ENCODE measurements at places on chromosomes 16 and 17.

DNA sequence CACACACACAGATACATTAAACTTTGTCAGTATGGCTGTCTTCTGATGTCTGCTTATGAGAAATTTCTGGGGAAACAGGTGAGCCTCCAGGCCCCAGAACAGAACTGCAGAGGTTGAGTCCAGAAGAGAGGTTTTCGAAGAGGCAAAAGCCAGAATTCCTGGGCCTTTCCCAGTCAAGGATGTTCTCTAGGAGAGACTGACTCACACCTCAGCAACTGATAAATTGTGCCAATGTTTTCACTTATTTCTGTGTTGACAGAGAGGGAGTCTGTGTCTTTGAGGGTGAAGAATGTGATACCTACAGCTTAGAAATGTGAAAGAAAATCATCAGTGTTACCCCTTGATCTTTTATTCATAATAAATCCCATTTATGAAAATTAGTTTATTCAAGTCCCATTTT lies 30.3 kb downstream of the LDHD start:
- DNase-seq, result no peak

DNA sequence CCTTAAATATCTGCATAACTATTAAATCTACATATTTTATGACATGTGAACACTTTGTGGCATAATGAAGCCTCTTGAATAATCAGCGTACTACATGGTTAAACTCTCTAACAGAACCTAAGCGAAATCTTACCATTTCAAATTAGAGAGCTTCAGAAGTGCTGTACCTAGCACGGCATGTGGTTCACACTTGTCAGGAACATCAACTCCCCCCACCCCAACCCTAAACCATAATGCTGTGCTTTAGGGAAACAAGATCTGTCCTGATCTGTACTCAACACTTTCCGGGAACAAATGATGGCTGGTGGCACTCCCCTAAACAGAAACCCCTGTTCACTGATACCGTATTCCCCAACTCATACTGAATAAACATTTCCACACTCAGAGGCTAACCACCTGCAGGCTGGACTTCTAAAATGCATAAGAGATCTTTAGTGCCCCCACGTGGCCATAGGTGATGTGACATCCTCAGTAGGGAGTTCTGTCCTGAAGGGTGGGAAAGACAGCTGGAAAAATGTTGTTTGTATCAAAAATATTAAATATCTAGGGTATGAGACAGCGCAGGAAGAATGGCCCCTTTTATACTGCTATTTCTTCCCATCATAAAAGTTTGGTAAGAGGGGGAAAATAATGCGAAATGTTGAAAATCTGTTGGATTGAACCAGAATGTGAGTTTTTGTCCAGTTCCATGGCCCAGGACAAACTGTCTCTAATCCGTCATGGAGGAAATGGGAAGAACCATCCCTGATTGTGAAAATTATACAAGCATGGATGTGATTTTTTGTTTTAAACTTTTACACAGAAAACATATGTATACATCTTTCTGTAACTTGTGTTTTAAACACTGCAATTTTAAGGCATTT lies 88.6 kb downstream of the USP31 start:
- DNase-seq, result peak; percentile 66

GRCh38 chr16:72597938-72598337 lies 426.0 kb upstream of the PMFBP1 start:
- no peak for DNase-seq

DNA sequence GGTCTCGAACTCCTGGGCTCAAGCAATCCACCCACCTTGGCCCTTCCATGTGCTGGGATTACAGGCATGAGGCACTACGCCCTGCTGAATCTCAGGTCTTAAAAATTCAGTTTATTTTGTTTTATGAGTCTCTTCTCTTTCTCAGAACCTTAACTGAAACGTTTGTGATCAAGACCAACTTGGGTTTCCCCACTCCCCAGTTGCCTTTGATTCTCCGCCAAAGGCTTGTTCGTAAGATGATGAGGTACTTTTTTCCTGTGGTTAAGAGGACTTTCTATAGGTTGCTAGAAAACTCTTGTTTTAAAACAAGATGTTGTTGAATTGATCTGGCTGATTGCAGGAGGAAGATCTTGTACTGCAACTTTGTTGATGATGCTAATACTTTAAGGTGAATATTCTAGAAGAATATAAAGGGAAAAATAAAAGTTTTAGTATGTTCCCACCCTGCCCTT lies 11.7 kb downstream of the ABCC1 start:
- DNase-seq, result no peak

DNA sequence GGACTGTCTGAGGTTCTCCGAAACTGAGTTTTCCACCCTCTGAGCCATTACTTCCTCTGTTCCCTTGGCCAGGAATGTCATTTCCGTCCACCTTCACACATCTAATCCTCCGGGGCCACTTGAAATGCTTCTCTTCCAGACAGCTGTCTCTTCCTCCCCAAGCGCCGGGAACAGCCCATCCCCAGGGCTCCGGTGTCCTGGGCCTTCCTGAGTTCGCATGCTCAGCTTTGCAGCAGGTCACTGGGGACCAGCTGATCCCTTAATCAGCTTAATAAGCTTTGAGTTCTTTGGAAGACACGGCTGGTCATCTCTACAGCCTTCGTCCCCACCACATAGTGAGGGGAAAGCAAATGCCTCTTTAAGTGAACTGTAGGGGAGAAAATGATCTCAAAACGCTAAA lies 123.4 kb downstream of the DYNLRB2 start:
- DNase-seq, result no peak

GRCh38 chr17:56074361-56074890 lies 78.8 kb upstream of the ANKFN1 start:
- no peak for DNase-seq

- no peak for DNase-seq
These were observed 491 bp downstream of the GAS7 start for GRCh38 chr17:10197721-10198508.

- DNase-seq, result no peak
These were observed 85.7 kb upstream of the CACNG3 start for GRCh38 chr16:24170407-24170806.

DNA sequence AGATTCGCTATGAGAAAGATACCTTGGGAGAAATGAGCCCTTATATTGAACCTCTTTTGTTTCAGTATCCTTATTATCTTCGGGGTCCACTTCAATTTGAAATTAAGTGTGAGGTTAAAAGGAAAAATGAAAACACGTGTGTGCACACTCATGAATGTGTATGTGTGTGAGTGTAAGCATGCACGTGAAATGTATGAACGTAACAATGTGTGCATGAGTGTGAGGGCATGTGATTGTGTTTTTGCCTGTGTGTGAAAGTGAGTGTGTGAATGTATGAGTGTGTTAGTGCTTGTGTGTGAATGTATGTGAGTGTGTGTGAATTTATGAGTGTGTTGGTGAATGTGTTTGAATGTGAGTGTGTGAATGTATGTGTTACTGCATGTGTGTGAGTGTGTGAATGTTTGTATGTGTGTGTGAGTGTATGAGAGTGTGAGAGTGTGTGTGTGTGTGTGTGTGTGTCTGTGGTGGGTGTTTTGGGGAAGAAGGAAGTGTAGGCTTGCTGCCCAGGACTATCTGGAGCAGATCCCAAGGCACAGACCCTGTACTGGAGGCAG lies 224.0 kb upstream of the CDH13 start:
- no peak for DNase-seq

DNA sequence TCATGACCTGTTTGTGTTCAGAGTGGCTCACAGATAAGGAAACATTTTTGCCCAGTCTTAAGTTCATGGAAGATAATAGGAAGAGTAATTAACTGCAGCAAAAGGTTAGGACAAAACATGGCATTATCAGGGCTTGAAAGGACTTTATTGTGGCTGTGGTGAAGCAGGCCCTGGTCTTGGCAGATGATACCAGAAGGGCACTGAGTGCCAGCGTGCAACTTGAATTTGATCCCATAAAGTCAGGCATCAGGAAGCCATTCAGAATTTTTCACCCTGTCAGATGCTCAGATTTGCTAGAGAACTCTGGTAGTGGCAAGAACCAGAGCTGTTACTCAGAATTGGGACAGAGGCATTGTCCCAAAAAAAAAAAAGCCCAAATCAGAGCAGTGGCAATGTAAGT lies 11.2 kb upstream of the COG7 start:
- DNase-seq, result no peak

DNA sequence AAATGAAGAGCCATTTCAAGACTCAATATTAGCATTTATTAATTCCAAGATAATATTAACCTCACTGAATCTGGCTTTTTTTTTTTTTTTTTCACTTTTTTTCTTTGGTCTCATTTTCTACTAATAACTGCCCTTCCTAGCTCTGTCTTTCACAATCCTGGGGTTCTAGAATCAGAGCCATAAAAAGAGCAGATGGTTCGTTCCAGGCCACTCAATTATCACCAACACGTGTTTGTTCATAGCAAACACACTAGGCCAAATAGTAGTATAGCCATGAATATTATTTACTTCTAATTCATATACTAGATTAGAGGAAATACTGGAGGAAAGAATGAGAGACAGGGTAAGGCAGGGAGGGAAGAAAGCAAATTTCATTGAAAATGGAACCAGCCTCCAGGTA lies 39.8 kb downstream of the TEX2 start:
- DNase-seq, result no peak

DNA sequence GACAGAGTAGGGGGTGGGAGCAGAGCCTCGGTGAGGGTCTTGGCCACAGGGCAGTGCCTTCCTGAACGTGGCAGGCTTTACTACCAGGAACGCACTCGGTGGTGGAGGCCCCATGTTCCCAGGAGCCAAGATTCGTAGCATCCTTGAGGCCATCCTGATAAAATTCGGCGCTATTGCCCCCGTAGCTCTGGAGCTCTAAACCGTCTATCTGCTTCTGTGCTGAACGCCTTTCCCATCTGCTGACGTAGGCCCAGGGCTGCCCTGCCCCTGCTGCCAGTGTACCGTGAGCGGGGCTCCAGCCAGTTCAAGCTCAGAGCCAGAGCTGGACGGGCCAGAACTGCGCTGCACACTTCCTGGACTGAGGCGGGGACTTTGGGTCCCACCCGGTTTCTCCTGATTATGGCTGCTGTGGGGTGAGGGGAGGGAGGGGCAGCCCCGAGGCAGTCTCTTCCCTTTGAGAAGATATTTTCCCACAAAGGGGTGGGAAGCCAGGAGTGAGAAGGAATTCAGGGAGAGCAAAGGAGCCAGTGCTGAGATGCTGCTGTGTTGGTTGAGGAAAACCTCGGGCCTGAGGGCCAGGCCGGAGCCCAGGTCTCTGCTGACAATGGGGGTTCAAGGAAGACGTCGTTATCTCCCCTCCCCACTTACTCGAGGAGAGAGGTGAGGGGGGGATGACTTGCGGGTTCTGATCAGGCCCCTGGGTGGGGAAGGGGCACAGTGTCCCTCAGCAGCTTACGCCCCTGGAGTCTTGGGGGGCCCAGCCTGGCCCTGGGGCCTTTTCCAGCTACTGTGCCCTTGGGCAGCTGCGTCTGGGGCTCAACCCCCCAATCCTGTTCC lies 29.4 kb downstream of the OR1D5 start:
- DNase-seq, result no peak

DNA sequence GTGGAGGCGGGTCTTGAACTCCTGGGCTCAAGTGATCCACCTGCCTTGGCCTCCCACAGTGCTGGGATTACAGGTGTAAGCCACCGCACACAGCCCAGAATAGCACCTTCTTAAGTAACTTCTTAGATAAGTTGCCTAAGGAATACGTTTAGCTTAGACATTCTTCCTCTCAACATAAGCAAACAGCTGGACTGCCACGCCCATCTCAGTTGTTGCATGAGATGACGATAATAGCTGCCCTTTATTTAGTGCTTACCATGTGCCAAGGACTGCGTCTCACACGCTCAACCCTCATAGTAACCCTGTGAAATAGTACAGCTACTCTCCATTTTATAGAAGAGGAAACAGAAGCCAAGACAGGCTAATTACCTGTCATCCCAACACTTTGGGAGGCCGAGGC lies 11.8 kb downstream of the HASPIN start:
- DNase-seq, result no peak

DNA sequence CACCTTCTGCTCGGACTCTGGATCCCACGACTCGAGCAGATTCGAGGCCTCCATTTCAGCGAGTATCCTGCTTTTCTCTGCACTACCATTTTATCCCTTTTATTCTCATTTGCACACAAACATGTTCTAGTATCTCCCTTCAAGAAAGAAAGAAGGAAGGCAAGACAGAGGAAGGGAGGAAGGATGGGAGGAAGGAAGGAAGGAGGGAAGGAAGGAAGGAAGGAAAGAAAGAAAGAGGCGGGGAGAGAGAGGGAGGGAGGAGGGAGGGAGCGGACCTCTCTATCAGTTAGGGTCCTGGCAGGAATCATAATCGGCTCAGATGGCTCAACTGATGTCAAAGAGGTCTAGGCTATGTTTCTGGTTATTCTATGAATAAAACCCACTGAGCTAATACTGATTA lies 10.3 kb upstream of the KSR1 start:
- no peak for DNase-seq

DNA sequence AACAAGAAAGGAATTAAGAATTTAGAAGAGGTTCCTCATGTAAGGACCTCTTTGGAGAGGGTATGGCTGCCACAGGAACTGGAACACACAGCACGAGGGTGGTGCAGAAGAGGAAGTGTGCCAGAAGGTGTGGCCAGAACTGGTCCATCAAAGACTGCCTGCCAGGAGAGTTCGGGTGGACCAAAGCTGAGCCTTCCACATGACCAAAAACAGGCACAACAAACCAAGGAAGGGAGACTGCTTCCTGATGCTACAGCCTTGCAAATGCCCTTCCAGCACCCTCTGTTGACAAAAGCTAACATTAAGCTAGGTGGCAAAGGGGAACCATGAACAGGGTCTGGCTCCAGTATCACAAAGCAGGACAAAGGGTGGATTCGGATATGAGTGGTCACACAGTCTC lies 125.8 kb upstream of the TMEM97 start:
- no peak for DNase-seq

DNA sequence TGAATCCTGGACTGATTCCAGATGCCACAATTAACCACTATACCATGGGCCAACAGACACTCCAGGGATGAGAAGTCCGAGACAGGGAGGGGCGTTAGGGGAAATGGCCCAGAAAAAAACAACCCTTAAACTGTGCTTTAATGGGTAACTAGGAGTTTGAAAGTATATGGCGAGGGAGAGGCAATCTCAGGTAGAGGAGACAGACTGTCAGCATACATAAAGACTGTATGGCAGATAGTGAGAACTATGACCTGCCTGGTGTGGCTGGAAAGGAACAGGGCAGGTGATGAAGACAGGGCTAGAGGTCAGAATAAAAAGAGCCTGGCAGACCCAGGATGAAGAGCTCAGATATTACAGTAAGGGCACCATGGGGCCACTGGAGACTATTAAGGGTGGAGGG lies 8.1 kb downstream of the ZZEF1 start:
- no peak for DNase-seq

Data from NT2/D1 (cell line).